ENCODE measurements at places on chromosomes 3 and 15.

DNA sequence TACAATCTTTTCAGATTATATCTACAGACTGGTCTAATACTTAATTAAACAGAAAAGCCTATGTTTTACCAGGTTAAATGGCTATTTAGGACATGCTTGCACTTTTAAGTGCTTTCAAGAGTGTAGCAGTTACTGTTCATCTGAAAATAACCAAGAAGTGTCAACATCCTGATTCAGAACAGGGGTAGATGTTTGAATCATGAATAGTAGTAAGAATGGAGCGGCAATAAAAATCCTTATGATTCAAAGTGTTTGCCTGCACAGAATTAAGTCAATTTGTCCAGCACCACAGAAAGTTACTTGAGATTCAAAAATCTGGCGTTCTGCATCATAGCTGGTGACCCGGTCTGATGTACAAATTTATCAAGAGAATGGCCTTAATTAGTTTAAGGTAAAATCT is 48.3 kb downstream of the GREM1 start:
- no peak for DNase-seq

GRCh38 chr15:42053010-42053409 is 32.2 kb upstream of the PLA2G4E start:
- DNase-seq = no peak

DNA sequence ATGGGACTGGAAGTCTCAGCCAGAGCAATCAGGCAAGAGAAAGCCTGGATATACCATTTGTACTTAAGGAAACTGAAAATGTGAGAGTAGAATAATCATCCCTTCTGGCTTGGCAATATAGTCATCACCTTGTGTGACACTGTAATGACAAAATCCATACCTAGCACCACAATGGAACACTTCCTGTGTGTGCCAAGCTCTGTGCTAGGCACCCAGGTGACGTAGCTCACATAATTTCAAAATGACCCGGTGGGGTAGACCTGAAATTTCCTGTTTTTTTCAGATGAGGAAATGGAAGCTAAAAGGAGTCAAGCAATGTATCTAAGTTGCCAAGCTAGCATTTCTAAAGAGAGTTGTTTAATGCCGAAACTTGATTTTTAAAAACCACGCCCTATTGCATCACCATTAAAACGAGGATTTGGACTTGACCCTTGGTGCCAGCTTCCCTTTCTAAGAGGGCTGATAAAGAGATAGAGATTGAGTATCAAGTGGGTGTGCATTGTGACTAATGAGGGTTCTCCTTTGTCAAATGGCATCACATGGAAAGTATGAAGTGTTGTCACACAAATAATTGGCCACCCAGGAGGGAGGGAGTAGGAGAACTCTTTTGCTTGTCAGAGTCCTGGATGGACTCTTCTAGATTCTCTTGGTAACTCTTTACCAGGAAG is 141.3 kb upstream of the PDZRN3 start:
- DNase-seq = no peak

DNA sequence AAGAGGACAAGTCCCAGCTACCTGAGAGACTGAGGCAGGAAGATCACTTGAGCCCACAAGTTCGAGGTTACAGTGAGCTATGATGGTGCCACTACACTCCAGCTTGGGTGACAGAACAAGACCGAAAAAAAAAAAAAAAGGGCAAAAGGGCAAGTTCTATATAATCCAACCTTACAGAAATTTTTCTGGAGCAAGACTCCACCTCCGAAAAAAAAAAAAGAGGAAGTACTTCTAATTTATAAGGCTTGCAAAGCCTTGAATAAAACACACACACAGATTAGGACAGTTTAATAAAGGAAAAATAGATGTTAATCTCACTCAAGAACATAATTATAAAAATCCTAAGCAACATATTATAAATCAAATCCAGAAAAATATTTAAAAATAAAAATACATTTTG is 14.4 kb upstream of the XYLB start:
- DNase-seq = no peak

GRCh38 chr3:21919383-21919782 is 168.4 kb upstream of the ZNF385D start:
- DNase-seq = no peak

DNA sequence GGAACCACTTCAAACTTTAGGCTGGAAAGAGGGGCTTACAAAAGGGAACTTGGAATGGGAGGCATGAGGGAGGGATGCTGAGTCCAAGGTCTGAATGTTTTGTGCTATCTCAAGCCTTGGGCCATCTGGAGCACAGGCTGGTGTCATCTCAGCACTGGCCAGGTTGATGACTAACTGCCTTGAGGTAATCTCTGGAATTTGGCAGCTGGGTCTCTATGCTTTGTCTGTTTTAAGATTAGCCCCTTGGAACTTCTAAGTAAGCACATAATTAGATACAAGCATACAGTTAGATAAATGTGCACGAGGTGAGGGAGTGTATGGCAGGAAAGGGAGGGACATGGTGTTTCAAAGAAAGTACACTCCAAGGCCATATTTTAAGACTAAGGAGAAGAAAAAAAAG is 252.4 kb upstream of the CCDC54 start:
- DNase-seq = no peak

DNA sequence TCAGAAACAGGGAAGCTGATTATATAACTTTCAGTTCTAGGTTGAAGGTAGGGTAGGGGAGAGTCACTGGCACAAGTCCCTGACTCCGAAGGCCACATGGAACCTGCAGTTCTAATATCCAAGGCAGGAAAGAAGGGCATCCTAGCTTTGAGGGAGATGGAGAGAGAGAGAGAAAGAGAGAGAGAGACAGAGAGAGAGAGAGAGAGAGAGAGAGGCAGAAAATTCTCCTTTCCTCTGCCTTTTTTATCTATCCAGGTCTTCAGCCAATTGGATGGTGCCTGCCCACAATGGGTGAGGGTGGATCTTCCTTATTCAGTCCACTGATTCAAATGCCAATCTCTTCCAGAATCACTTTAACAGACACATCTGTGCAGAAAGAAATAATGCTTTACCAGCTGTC is 35.7 kb upstream of the TMEM45A start:
- no peak for DNase-seq

- no peak for DNase-seq
Observed at GRCh38 chr3:38311476-38311875, 29.4 kb downstream of the SLC22A14 start.

- no peak for DNase-seq
Observed at GRCh38 chr3:134707908-134708597, 57.2 kb upstream of the KY start.

- DNase-seq = no peak
Observed at GRCh38 chr3:112925969-112926368, 48.9 kb downstream of the CD200R1 start.

DNA sequence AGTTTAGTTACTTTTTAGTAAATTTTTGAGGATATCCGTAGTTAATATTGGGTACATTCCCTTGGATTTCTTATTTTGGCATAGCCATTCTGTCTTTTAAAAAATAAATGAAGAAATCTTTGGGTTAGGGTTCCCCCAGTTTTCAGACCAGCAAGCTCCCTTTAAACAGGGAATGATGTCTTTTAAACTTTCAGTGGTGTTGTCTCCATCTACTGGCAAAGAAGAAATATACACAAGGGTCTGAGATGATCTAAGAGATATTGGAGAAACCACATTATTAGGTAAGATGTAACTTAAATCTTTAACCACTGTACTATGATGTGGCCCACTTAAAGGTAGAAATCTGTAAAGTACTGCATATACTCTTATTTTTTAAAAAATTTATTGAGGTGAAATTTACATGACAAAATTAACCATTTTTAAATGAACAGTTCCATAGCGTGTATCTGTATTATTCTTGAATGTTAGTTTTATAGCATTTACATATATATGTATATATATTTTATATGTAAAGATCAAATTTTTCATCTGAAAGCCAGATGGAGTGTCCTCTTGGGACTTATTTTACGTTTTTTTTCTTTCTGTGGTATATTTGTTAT is 35.1 kb upstream of the EIF3J start:
- no peak for DNase-seq

GRCh38 chr3:108830991-108831614 is 8.5 kb downstream of the TRAT1 start:
- DNase-seq = no peak

- DNase-seq = no peak
Observed at GRCh38 chr15:82934100-82934880, 18.2 kb downstream of the HOMER2 start.

- DNase-seq = no peak
Observed at GRCh38 chr3:183309276-183309675, 56.2 kb downstream of the B3GNT5 start.

GRCh38 chr3:193970773-193971206 is 165.2 kb upstream of the HES1 start:
- DNase-seq = no peak

DNA sequence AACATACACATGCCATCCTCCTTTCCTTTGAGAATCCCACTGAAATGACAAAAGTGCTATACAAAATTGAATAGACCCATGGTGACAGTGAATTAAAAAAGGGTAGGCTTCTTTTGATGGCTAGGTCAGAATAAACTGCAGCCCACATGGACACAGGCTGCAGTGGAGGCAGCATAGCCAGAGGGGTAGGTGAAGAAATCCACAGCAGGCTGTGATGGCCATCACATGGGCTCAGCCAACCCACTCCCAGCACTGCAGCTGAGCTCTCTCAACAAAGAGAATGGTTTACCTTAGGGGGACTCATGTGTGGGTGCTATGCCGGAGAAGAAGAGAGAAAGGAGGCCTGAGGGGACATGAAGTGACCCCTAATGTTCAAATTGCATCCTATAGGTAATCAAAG is 331.1 kb downstream of the CHST2 start:
- no peak for DNase-seq

DNA sequence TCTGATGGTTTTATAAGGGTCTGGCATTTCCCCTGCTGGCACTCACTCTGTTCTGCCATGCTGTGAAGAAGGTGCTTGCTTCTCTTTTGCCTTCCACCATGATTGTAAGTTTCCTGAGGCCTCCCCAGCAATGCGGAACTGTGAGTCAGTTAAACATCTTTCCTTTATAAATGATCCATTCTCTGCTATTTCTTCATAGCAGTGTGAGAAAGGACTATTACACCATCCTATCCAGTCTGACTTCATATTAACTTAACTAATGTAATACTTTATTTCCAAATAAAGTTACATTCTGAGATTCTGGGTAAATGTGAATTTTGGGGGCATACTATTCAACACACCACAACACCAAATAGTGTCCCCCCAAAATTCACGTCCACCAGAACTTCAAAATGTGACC is 22.2 kb upstream of the MAP3K13 start:
- DNase-seq = no peak

- DNase-seq = no peak
Observed at GRCh38 chr3:155026999-155027591, 53.0 kb upstream of the MME start.

- no peak for DNase-seq
Observed at GRCh38 chr3:167899093-167899492, 163.6 kb downstream of the SERPINI1 start.

DNA sequence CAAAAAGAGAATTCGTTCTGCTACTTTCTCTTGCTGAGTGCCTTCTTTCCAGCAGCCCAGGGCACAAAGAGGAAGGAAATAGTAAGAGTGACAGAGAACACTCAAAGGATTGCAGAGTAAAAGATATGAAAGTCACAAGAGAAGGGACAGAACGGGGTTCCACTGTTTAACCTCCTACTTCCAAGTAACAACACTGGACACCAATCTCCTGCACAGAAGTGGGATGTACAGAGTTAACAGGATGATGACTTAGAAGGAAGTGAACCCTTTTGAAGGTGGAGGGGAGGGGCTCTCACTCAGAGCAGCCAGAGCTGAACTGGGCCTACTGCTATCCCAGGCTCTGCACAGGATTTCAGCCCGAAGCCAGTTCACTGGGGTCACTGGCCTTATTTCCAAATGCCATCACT is 130.1 kb upstream of the PRICKLE2 start:
- DNase-seq = no peak

- no peak for DNase-seq
Observed at GRCh38 chr3:67733269-67733950, 79.0 kb upstream of the SUCLG2 start.
